ENCODE measurements at places on chromosomes 7 and 10.

DNA sequence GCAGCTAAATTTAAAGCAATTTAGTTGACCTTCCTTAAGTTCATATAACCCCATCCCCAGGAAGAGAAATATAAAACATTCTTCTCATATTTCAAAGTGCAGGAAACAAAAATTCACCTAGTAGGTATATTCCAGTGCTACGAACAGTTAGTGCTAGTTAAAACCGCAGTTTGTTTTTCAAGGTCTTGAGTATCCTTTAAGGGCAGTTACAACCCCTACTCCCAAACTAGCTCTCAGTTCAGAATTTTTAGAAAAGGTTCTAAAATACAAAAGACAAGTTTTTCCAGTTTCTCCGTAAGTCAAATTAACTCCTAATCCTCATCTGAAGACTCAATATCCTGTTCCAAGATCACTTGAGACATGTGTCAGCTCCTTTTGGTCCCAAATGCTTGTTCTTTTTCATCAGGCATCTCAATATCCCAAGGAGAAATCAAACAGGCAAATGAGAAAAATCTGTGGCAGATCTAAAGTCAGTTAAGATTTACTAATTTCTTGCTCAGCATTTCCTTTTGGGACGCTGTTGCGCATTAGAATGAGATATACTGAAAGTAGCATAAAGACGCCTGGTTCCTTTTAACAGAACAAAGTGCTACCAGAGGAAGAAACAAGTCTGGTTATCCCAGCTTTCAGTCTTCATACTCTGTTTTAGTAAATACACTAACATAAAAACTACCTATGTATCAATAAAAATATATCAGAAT, 51.8 kb downstream of the ARHGAP12 start:
- DNase-seq: no peak

DNA sequence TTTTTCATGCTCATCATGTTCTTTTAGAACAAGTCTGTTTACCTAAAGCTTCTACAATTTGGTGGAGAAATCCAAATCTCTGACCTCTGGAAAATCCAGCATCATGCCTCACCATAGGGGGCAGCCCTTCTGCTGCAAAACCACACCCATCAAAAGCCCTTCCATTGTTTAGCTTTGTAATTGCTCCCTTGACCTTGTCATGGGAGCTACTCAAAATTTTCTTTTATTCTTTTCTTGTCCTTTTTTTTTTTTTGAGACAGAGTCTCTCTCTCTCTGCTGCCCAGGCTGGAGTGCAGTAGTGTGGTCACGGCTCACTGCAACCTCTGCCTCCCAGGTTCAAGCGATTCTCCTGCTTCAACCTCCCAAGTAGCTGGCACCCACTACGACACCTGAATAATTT, 234.4 kb downstream of the NEBL start:
- no peak for DNase-seq

DNA sequence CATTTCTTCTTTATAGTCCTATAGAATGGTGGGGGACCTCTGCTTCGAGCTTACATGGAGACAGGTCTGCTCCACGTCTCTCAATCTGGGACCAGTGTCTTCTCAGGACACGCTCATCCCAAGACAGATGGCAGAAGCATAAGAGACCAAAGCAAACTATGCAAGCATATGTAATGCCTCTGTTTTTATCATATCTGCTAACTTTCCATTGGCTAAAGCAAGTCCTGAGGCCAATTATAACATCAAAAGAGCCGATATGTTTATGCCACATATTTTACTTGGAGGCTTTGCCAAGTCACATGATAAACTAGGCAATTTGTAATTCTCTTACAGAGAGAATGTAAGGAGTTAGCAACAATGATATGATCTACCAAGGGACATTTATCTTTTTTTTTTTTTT, 102.6 kb upstream of the NRBF2 start:
- DNase-seq: no peak

GRCh38 chr7:81394029-81394428, 375.8 kb downstream of the HGF start:
- no peak for DNase-seq

GRCh38 chr10:131514454-131514853, 202.9 kb upstream of the TCERG1L start:
- no peak for DNase-seq

- DNase-seq: peak; percentile 64
These were observed 43.3 kb upstream of the ADGRA1 start for GRCh38 chr10:133044401-133044811.

- DNase-seq: no peak
These were observed 174.8 kb downstream of the ELMO1 start for GRCh38 chr7:37273891-37274290.

- no peak for DNase-seq
These were observed 111.4 kb upstream of the GLCCI1 start for GRCh38 chr7:7857143-7857583.

GRCh38 chr10:100504096-100504495, 15.6 kb downstream of the SEC31B start:
- no peak for DNase-seq

- DNase-seq: no peak
These were observed 2.5 kb downstream of the JCAD start for GRCh38 chr10:30056767-30057355.

GRCh38 chr7:79506481-79506880, 53.0 kb upstream of the MAGI2 start:
- DNase-seq: peak; percentile 40

- DNase-seq: peak; percentile 21
These were observed 1.5 kb downstream of the PCOLCE start for GRCh38 chr7:100603726-100604027.

DNA sequence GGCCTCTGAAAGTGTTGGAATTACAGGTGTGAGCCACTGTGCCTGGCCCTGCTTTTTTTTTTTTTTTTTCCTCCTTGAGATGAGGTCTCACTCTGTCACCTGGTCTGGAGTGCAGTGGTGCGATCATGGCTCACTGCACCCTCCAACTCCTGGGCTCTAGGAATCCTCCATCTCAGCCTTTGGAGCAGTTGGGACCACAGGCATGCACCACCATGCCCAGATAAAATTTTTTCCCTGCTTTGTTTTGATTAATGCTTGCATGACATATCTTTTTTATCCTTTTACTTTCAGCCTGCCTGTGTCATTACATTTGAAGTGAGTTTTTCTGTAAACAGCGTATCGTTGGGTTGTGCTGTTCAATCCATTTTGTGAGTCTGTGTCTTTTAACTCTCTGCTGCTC, 97.0 kb downstream of the ANKRD61 start:
- DNase-seq: no peak

GRCh38 chr7:4818000-4818794, 42.8 kb downstream of the AP5Z1 start:
- no peak for DNase-seq

DNA sequence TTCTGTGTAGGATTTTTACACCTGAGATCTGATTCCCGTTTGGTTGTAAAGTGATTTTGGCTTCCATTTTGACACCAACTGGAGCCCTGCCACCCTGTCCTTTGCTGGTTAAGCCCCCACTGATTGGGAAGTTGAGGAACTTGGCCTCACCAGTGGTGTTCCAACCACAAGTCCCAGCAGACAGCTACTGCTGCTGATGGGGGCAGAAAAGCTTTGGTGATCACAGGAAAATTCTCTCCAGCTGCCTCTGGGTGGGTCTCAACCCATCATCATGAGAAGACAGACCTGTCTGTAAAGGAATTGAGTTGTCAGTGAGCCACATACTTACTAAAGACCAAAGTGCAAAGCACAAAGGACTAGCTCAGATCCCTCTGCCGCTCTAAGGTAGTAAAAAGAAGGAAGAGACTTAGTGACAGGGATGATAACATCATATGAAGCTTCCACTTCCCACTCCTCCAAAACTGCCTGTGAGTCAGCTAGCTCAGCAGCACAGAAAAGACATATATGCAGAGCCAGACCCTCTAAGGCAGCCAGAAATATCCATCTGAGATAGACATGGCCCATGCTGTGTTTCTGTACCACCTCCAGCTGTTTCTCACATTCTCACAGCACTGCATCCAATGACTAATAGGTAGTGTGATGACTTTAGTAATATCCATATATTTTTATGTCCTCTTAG, 22.4 kb upstream of the LRRC17 start:
- DNase-seq: no peak

DNA sequence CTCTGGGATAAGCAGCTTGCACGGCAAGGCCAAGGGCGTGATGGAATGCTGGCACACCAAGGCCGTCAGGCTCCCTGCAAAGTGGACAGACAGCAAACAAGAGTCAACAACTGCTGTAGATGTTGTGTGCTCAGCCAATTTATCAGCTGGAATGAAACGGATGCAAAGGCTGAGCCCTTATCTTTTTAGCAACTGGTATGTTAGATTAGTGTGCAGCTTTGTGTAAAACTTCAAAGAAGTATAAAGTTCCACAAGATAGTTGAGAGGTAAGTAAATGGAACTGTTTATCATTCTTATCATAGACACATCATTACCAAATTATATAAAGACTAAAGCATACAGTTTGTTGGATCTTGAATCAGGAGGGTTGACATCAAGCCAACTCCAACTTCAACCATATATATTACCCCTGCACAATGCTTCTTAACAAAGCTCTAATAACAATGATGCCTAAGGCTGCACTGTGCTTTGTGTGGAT, 289.0 kb downstream of the TNS3 start:
- no peak for DNase-seq

DNA sequence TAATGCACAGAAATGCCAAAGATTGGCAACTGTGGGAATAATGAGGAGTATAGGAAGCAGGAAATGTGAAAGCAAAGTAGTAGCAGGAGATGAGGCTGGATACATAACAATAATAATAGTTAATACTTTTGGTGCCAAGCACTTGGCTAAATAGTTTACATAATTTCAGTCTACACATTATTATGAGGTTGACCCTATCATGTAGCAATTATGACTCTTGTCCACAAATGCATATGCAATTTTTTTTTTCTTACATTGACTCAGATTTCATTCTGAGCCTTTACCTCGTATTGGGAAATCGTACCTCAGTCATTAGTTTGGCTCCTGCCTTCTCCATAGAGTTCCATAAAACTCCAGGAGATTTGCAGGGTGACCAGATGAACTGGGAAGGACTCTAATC, 219.9 kb downstream of the SUGCT start:
- no peak for DNase-seq

GRCh38 chr10:49664842-49665355, 14.6 kb upstream of the C10orf53 start:
- no peak for DNase-seq

DNA sequence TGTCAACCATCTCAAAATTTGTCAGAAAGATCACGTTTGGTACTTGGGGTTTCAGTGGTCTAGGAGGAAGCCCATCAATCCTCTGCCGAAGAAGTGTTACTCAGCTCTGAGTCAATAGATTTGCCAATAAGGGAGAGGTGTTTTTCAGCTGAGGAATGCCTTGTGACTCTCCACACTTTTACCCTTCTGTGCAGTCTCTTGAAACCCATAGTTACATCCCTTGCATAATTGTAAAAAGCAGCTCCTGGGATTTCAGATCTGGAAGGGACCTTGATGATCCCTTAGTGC, 47.5 kb downstream of the INSYN2A start:
- peak; percentile 73 for DNase-seq

- DNase-seq: peak; percentile 34
These were observed 83.9 kb downstream of the PIP4K2A start for GRCh38 chr10:22630234-22631174.

DNA sequence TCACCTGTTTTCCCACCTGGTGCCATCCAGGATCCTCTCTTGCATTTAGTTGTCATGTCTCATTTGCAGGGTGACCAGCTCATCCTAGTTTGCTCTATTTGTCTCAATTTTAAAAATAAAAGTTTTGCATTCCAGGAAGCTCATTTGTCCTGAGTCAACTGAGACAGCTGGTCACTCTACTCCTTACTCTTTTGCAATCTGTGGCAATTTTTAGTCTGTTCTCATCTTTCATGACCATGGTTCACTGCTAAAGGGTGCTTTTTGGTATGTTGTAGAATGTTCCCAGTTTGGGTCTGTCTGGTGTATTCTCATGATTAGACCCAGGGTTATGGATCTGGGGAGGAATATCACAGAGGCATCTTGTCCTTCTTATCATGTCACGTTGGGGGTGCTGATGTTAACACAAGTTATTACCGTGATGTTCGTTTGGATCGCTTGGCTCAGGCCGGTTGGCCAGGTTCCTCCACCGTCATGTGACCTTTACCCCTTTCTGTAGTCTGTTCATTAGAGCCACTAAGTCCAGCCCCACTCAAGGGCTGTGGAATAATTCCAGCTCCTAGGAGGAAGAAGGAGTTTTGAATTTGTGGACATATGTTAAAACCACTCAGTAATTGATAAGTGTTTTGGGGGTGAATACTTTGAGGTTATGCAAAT, 103.3 kb upstream of the IGFBP3 start:
- peak; percentile 32 for DNase-seq

GRCh38 chr7:17488829-17489228, 190.4 kb downstream of the AHR start:
- DNase-seq: no peak

DNA sequence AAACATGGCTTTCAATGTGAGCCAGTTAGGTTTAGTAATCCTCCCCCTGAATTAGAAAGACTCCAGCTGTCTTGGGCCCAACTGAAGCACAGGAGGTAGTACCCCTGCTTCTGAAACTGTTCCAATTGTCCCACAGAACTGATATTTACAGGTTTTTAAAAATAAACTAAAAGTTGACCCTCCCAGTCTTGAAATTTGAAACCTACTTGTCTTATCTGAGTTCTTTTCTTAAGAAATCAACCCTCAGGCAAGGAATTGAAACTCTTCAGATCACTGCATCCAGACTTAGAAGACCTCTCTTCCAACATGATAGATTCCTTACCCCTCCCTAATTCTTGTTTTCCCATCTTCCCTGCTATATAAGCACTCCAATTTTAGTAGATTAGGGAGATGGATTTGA, 13.3 kb upstream of the ARHGAP21 start:
- DNase-seq: no peak

GRCh38 chr7:18535810-18536415, 40.4 kb downstream of the HDAC9 start:
- DNase-seq: no peak

- no peak for DNase-seq
These were observed 113.8 kb upstream of the ADO start for GRCh38 chr10:62690703-62691102.

GRCh38 chr10:91061187-91061586, 140.3 kb upstream of the ANKRD1 start:
- no peak for DNase-seq

DNA sequence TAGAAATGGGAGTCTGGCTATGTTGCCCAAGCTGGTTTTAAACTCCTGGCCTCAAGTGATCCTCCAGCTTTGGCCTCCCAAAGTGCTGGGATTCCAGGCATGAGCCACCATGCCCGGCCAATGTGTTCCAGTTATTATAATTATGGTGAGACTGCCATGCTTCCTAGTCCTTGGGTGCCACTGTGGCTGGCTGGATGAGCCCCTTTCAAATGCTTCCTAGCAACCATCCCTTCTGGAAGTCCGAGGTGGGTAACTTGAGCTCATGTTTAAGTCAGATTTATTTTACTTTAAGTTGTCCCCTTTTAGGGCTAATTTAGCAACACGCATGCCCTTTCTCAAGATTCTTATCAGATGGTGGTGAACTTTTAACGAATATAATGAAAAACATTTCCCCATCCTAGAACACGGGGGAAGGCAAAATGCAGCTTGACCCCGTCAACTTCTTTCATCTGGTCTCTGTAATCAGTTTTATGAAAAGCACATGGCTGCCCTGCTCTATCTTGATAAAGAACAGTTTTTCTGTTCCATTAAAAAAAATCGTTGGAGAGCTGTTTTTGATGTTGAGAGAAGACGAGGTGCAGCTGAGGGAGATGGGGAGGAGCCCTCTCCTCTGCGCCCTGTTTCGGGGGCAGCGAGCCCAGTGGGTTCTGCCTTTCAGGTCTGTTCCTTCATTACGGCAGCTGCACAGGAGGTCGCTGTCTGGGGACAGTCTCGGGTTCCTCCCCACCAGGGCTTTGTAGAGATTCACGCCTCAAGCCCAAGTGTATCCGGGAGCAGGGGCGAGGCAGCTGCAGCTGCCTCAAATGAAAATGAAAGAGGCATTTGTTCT, 61.0 kb upstream of the MKI67 start:
- DNase-seq: no peak

GRCh38 chr7:51606601-51607154, 290.1 kb upstream of the COBL start:
- no peak for DNase-seq
